CD4-positive, alpha-beta T cell treated with Interferon gamma for 1 hour (primary cell): ENCODE measurements at places on chromosomes 2 and 18.

- no peak for DNase-seq
These were observed 587.9 kb downstream of the NRXN1 start for GRCh38 chr2:50443868-50444630.

DNA sequence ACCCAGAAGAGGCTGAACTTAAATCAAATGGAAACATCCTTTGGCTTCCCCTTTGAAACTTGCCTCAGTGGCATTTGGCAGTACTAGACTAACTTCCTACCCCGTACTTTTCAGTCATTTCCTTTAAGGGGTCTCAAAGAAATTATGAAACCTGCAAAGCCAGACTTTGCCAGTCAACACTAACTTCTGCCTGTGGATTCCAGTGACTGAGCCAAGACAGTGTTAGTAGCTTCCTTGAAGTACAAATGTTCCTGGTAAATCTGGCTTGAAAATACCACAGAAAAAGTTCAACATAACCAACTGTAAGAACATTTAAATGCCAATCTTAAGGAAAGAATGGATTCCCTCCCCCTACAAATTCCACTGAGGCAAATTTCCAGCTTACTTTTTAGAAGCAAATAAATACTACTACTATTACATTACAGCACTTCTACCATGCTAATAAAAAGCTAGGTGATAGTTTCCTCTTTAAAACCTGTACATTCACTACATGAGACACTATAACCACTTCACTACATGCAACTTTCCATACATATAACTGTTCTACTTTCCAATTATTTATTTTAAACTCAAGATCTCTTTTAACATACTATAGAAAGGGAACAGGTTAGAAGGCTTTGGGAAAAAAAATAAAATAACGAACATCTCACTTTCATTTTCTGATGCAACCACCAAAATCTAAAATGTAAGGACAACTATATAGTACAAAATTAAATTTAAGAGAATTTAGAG is 2.4 kb downstream of the PELI1 start:
- DNase-seq: no peak

DNA sequence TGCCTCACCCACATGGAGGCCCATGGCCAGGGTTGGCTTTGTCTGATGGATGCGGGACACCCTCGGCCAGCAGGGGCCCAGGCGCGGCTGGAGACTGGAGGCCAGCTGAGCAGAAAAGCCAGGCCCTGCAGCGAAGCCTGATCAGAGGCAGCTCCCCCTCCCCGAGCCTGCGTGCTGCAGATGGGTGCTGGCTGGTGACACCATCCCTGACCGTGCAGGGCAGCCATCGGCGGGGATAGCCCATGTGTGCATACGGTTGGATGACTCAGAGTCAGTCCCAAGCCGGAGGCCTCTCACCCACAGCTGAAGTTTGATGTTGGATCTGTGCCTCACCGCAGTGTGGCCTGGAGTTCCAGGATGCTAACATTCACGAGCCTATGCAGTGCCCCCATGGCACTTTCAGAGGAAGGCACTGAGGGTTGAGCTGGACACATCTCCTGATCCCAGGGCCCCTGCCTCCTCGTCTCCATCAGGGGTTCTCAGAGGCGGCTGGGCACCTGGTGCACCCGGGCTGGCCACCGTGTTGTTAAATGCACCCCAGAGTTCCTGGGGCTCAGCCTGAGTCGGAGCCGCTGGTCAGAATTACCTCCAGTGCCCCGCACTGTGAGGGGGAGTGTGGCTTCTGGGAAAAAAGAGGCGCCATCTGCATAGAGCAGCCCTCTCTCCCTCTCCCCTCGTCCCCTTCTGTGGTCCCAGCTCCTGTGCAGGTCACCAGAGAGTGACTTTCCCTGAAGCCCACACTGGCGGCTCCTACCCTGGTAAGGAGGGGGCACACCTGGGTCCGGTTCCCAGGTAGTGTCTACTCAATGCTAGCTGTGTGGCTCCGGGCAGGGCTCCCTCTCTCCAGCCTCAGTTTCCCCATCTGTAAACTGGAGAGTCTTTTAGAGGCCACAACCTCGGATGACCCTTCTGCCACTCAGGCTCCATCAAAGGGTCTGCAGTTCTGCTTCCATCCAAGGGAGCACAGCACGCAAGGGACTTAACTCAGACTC is 19.4 kb upstream of the KIF1A start:
- DNase-seq: no peak

DNA sequence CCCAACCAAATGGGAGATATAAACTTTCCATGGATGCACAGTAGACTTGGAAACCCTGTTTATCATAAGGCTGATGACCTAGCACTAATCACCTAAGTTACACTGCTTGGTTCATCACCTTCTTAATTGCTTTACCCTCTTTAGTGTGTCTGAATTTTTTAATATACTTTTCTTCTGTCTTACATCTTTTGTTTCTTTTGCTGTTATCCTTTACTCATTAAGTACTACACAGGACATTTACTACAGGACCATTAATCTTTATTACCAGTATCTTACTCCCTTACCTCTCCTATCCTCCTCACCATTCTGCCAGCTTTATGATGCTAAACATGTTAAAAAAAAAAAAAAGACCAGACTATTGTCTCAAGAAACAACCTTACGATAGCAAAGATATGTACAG is 333.6 kb downstream of the KIAA1328 start:
- DNase-seq: no peak

DNA sequence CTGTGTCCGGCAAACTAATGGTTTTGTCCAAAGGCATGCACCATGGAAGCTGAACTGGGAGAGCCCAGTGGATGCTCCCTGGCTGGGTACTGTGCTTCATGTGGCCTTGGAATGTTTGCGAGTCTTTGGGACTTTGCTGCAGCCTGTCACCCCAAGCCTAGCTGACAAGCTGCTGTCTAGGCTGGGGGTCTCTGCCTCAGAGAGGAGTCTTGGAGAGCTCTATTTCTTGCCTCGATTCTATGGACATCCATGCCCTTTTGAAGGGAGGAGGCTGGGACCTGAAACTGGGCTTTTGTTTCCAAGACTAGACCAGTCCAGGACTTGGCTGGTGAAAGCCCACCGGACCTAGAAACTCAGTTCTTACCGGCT is 1.7 kb downstream of the MARS2 start:
- no peak for DNase-seq

GRCh38 chr2:10932345-10933151 is 20.8 kb downstream of the KCNF1 start:
- DNase-seq: no peak

- no peak for DNase-seq
These were observed 5.8 kb downstream of the ASIC4 start for GRCh38 chr2:219520079-219520478.

DNA sequence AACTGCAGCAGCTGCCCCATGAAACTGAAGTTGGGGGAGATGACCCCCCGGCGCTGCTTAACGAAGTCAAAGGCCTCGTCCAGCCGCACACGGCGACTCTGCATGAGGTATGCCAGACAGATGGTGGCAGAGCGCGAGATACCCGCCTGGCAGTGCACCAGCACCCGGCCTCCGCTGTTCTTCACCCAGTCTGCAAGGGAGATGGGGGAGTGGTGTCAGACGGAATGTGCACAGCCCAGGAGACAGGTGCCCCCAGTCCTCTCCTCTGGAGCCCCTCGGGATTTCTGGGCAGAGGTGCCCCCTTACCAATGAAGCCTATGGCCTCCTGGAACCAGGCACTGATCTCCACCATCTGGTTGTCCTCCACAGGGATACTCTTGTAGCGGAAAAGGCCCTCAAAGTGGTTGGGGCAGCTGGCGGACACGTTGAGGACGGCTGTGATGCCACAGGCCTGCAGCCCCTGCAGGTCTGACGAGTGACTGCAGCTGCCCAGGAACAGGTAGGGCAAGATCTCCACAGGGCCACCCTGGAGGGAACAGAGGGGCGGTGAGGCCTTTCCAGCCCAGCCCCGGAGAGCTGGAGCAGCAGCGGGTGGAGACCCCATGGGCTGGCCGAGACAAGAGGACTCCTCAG is 1.3 kb downstream of the DUSP2 start:
- peak; percentile 37 for DNase-seq

DNA sequence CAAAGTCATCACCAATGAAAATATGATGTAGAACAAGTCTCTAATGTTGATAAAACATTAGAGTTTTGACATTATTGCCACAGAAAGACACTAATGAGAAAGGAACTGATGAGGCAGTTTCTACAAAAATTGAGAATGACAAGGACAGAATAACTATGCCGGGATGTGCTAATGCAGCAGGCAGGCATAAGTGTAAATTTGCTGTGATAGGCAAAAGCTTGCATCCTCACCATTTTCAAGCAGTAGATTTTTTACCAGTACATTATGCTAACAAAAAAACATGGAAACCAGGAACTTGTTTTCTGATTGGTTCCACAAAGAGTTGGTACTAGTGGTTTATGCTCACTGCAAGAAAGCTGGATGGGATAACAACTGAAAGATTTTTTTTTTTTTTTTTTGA is 715.5 kb upstream of the LRRTM4 start:
- DNase-seq: no peak

GRCh38 chr18:31711365-31712172 is 27.2 kb upstream of the B4GALT6 start:
- DNase-seq: no peak

GRCh38 chr18:47062471-47062870 is 27.1 kb upstream of the ELOA2 start:
- DNase-seq: no peak

- peak; percentile 19 for DNase-seq
These were observed 1.6 kb downstream of the CRIM1 start for GRCh38 chr2:36356990-36357846.

- no peak for DNase-seq
These were observed 65.1 kb upstream of the DAPL1 start for GRCh38 chr2:158729873-158730620.

GRCh38 chr2:44612276-44612675 is 250.5 kb downstream of the CAMKMT start:
- DNase-seq: no peak

DNA sequence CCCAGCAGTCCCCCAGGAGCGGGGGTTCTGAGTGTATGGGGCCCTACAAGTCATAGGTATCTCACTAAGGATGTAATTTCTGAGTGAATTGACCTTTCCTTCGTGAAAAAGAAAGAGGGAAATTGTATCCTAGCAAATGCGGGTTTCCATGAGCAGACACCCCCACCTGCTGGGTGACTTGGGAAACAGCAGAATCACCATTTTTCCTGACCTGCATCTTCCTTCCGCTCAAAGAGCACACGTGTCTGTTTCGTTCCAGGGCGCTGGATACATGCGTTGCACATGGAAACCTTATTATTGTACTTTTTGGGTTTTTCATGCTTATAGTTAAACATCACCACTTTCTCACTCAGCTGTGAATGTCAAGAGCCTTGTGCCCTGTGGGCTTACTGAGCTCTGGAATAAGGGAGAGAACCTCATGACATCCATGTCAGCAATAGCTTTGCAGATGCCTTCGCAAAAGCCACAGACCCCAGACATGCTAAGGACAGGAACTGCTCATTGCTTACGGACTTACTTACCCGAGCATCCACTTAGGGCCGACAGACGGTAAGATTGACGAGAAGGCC is 132.8 kb downstream of the TPO start:
- no peak for DNase-seq

GRCh38 chr18:55261253-55261652 is 302.0 kb upstream of the CCDC68 start:
- no peak for DNase-seq

DNA sequence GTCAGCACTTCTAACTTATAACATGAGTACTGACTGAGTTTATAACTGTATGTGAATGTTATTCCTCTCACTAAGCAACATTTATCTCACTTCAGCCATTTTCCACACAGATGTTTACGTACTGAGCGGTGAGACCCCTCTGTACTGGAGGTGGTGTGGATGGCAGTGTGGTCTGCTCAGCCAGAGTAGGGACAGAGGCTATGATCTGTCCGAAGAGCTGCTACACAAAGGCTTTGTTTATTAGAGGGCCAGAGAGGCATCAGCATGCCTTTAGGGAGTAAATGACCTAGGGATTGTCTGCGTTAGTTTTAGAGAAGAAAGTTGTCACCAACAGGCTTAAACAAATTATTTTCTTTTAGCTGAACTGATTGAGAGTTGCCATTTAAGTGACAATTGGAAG is 23.2 kb upstream of the TACR1 start:
- DNase-seq: no peak

DNA sequence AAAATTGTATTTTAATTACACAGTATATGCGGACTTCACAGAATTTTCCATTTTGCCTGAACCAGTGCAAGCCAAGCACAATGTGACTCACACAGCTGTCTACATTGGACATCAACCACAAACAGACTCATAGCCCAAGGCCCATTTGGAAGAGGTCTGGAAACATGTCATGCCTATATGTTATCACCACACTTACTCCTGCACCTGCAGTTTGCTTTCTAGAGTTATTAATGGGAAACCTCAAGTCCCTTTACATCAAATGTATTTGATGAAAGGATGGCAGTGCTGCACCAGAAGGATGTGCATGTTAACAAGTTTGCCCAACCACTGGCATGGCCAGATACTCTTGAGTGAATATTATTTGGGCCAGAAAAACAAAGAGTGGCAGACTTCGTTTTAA is 548.9 kb upstream of the CDH2 start:
- DNase-seq: no peak

- DNase-seq: no peak
These were observed 263.4 kb downstream of the PTPRM start for GRCh38 chr18:7830468-7830867.

GRCh38 chr18:36831139-36831538 is 2.2 kb downstream of the KIAA1328 start:
- no peak for DNase-seq

DNA sequence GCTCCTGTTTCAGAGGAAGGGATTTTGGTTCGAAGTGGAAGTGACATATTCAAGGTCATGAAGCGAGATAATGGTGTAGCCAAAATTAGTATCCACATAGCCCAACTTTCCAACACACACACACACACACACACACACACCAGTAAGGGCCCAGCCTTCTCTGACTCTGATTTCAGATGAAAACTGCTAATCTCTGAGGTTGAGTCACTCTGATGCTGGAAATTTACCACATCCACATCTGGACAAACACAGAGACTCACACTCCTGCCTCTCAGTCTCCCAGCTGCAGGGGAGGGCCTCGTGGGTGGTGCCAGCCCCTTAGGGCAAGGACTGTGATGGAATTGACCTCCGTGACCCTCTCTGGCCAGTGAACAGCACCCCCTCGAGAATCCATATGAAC is 29.0 kb upstream of the SLC35F6 start:
- no peak for DNase-seq

GRCh38 chr2:236663287-236664101 is 93.9 kb downstream of the ACKR3 start:
- DNase-seq: no peak

- peak; percentile 7 for DNase-seq
These were observed 463 bp downstream of the PPP1CB start for GRCh38 chr2:28751956-28752630.

DNA sequence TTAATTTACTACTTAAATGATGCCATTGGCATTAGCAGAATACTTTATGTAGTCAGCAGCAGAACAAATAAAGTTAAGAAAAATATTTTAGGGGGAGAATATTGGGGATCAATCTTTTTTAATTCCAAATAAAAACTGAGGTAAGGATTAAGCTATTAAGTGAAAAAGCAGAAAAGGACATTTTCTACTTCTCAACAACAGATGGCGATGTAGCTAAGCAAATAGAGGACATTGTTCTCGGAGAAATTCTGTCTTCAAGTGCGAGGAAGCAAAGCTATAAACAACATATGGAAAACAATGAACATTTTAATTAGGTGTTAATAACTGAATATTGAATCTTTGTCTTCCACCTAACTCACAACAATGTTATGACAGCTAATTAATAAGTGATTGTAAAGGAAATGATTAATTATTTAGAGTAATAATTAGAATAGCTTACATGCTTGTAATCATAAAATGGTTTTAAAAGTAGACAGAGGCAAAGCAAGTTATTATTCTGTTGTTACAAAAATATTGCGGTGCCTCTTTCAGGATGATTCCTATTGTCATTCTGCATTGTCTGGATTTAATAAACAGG is 32.9 kb upstream of the CCDC93 start:
- DNase-seq: no peak

- DNase-seq: no peak
These were observed at the start of gene GREB1 for GRCh38 chr2:11533278-11534070. TSS of gene GREB1 (plus strand) at chr2:11534045. CDS start at chr2:11556615, 22,570 bp downstream.
